Stimulated activated CD4-positive, alpha-beta T cell treated with anti-CD3 and anti-CD28 coated beads, Interleukin-1b, Interleukin-23, amount 100 ng/mL, for 1 hour (primary cell): ENCODE measurements at places on chromosomes 12 and 14.

GRCh38 chr12:19461999-19462398 is 22.7 kb downstream of the AEBP2 start:
- no peak for DNase-seq

DNA sequence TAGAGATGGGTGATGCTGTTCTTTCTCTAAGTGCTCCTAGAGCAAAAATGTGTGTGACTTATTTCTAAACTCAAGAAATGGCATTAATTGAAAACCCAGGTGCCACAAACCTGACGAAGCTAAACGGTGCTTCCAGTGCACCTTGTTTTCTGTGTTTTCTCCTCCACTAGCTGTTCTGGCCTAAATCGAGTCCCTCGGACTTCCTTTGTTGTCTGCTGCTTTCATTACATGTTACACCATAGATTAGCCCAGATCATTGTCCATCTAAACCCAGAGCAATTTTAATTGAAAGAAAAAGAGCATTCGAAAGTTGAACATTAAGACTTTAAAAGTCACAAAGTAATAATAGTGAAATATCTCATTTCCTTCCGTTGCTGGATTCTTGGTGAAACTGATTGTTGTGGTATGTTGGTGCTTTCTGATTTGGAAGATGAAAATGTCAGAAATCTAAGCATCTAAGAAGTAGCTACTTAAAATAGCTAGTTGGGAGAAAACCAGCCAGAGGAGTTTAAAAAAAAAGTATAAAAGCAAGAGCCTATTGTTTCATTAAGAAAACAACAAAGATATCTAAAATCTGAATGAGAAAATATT is 219.6 kb upstream of the G2E3 start:
- no peak for DNase-seq

DNA sequence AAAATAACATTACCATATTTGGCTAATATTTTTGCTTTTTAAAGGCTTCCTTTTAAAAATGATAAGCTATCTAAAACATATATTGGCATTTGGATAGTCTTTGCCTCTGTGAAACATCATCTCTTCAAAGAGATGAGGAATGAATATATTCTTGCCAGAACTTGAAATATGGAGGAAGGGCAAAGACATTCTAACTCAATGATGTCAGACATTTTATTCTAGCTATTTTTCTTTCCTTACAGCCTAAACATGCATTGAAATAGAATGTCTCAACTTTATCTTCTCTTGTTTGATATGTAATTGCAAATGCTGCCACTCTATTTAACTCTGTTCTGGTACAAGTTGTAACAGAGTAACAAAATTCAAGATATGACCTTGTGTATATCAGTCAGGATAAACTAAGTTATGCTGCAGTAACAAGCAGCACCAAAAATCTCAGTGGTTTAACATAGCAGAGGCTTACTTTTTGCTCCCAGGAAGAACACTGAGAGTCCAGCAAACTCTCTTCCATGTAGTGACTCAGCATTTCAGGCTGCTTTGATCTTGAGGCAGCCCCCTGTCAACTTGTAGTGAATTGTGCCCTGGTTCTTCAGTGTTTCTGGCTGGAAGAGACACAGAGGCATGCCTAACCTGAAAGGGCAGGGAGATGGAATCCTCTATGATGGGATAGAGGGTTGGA is 11.0 kb downstream of the IRAK3 start:
- DNase-seq = no peak

DNA sequence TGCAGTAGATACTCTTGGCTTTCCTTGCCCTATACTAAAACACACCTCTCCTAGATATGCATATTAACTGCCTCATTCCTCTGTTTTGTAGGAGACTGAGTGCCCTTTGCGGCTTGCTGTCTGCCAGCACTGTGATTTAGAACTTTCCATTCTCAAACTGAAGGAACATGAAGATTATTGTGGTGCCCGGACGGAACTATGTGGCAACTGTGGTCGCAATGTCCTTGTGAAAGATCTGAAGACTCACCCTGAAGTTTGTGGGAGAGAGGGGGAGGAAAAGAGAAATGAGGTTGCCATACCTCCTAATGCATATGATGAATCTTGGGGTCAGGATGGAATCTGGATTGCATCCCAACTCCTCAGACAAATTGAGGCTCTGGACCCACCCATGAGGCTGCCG is 15.4 kb downstream of the TRAFD1 start:
- no peak for DNase-seq

- DNase-seq = no peak
Observed at GRCh38 chr14:105472486-105472991, 2.1 kb upstream of the CRIP2 start.

DNA sequence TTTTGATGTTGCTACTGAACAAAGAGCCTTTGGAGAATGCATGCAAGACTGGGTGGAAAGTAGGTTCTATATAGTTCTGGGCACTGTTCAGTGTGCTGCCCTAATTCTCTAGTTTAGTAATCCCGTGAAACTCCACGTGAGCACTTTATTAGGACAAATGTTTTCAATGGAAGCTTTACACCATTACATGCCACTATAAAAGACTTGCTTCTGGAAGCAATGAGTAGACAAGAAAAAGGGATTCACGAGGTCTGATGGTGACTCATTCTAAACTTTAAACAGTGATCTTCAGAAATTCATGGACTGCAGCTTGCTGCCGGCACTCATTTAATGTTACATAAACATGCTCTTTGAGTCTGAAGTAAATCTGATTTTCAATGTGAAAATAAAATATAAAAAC is 22.3 kb downstream of the ATG14 start:
- DNase-seq = no peak

GRCh38 chr12:113253532-113254285 is 32.4 kb downstream of the TPCN1 start:
- DNase-seq = no peak

DNA sequence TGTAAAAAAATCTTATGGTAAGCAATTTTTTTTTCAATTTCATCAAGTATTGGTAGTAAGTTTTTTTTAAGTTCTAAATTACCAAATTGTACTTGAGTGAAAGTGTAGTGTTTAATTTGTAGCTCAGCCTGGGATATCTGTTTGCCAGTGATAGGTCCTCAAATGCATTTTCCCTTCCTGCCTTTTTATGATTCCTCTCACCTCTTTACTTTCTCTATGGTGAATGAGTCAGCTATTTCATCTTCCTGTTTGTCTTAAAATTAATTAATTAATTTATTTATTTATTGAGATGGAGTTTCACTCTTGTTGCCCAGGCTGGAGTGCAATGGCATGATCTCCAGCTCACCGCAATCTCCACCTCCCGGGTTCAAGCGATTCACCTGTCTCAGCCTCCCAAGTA is 10.6 kb downstream of the SRP54 start:
- DNase-seq = no peak

- DNase-seq = no peak
Observed at GRCh38 chr12:105417732-105418131, 87.2 kb downstream of the C12orf75 start.

DNA sequence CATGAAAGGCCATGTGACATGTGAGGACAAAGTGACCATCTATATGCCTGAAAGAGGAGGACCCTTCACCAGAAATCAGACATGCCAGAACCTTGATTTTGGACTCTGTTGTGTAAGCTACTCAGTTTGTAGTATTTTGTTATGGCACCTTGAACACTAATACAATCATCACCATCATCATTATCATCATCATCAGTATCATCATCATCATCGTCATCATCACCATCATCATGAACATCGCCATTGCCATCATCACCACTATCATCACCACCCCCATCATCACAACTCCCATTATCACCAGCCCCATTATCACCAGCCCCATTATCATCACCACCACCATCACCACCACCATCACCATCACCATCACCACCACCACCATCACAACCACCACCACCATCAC is 15.9 kb downstream of the ISCU start:
- no peak for DNase-seq

DNA sequence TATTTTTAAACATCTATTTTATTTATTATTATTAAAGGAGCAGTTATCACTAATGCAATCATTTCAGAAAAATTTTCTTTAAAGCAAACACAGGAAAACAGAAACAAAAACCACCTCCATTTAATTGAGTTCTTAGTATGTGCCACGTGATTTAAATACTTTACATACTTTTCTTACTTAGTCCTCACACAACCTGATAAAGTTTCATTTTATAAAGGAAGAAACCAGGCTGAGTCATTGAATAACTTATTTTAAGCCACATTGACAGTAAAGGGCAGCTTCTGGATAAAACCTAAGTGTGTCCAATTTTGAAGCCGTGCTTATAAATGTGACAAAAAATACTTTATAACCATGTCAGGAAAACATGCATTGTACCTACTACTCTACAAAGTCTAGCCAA is 57.1 kb upstream of the PCED1B start:
- no peak for DNase-seq

DNA sequence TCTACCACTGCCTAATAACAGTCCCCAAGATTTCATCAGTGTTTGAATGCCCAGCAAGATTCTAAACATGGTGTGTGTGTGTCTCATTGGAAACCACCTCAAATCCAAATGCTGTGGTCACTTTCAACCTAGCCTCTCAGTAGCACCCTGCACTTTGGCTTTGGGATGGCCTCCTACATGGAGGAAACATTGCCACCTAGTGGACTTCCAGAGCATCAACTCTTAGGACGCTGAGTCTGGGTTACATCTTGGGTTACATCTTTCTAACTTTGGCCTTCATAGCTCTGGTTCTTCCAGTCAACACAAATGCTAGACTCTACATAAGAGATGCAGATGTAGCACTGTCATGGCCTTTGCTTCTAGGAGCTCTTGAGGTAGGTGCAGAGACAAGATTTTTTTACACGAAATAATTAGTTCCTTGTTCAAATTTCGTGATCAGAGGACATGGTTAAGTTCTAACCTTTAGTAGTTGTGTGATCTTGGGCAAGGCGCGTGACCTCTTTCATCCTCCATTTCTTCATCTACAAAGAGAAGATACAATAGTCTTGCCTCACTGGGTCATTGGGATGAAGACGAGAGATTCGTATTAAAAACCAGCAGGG is 113.5 kb upstream of the VASH1 start:
- no peak for DNase-seq

DNA sequence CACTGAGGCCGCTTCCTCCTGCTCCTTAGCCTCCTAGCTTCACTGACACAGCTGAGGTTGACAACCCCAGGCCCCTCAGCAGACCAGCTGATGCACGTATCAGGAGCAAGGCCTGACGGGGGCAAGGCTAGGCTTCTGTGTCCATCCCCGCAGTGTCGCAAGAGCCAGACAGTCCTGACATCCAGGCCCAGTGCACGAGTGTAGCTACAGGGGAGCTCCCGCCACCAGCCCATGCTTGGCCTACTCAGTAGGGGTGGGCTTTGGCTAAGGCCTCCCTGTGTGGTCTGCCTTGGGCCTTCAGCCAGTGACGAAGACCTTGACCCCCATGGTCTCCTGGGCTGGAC is 179.1 kb downstream of the DPF3 start:
- DNase-seq = no peak

DNA sequence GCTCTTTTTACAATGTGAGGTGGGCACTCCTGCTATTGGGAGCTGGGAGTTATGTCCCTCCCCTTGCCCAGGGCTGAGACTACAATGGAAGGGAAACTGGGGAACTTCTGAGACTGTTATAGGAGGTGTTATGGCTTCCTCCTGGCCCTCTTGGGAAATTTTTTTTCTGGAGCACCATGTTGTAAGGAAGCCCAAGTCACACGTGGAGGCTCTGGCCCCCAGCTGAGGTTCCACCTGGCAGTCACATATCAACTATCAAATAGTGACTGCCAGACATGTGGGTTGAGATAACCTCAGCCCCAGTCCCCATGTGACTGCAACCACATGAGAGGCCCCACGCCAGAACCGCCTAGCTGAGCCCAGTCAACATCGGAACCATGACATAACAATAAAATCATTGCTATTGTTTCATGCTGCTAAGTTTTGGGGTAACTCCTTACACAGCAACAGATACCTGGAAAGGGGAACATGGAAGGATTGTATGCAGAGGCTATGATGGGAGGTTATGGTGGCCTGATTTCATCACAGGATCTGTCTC is 99.4 kb upstream of the NCOR2 start:
- no peak for DNase-seq

- no peak for DNase-seq
Observed at GRCh38 chr12:78671295-78671694, 193.3 kb upstream of the SYT1 start.

GRCh38 chr12:10361084-10361483 is 28.8 kb downstream of the KLRK1 start:
- no peak for DNase-seq

- DNase-seq = peak; percentile 42
Observed at GRCh38 chr14:101876555-101876938, 87.8 kb upstream of the DYNC1H1 start.

GRCh38 chr12:109777544-109777943 is 55.7 kb downstream of the TRPV4 start:
- no peak for DNase-seq

GRCh38 chr14:68741477-68741791 is 51.4 kb downstream of the ZFP36L1 start:
- no peak for DNase-seq

- no peak for DNase-seq
Observed at GRCh38 chr14:50041980-50042379, 74.4 kb downstream of the VCPKMT start.

GRCh38 chr12:31321897-31322228 is 4.1 kb downstream of the SINHCAF start:
- no peak for DNase-seq

DNA sequence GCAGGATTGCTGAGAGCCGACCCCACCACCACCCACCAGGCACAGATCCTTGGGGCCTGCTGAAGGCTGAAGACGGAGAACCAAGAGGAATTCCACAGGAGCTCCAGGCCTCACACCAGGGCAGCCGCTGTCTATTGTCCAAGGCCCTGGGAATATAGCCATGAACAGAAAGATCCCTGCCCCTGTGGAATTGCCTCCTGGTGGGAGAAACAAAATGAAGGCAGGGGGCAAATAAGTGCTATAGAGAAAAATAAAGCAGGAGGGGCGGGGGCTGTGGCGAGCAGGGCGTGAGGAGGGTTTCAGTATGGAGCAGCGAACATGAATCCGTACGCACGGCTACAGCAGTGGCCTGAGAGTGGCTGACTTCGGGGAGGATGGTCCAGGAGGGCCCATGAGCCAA is 96.1 kb downstream of the EML1 start:
- no peak for DNase-seq

- DNase-seq = no peak
Observed at GRCh38 chr14:37869633-37870032, 274.2 kb downstream of the TTC6 start.

DNA sequence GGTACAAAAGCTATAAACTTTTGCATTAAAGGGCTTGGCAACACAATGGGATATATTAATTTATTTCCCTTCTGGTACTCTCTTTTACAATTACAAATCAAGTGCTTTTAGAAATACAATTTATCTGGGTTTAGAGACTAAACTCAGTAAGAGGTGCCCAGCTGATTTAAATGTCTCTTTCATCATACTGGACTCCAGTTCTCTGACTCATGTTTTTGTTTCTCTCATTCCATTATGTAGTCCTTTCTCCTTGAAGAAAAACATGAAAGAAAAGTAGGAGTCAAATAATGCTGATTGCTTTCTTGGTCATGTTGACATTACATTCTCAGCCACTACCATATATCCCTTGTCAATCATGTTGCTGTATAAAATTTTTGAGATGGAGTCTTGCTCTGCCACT is 36.3 kb upstream of the CFL2 start:
- no peak for DNase-seq

GRCh38 chr12:76346236-76346635 is 2.0 kb downstream of the BBS10 start:
- DNase-seq = no peak
